ENCODE measurements at places on chromosomes 2 and 18.

DNA sequence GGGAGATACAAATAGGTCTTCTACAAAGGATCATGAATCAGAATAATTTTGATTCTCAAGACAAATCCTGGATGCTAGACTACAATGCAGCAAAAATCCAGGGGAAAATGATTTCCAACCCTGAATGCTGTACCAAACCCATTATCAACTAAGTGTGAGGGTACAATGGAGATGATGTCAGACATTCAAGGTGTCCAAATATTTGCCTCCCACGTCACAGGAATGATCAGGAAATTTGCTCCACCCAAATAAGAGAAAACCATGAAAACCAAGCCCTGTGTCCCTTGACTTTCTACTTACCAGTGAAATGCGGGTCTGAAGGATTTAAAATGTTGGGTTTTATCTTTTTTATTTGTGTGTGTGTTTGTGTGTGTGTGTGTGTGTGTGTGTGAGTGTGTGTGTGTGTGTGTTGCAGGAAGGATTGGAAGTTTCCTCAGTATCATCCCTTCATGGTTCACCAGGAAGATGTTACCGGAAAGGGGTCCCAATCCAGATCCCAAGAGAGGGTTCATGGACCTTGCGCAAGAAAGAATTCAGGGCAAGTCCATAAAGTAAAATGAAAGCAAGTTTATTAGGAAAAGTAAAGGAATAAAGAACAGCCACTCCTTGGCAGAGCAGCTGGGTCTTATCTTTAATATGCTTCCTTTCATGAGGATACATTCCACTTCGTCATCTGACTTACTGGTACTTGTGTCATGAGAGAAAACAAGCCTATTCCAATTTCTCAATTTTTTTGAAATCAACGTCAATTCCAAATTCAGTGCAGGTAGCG, 61.1 kb upstream of the ID2 start:
- DNase-seq = no peak

GRCh38 chr2:188576651-188577050, 285.0 kb downstream of the GULP1 start:
- DNase-seq = no peak

GRCh38 chr2:138507267-138507666, 5.7 kb downstream of the SPOPL start:
- DNase-seq = no peak

DNA sequence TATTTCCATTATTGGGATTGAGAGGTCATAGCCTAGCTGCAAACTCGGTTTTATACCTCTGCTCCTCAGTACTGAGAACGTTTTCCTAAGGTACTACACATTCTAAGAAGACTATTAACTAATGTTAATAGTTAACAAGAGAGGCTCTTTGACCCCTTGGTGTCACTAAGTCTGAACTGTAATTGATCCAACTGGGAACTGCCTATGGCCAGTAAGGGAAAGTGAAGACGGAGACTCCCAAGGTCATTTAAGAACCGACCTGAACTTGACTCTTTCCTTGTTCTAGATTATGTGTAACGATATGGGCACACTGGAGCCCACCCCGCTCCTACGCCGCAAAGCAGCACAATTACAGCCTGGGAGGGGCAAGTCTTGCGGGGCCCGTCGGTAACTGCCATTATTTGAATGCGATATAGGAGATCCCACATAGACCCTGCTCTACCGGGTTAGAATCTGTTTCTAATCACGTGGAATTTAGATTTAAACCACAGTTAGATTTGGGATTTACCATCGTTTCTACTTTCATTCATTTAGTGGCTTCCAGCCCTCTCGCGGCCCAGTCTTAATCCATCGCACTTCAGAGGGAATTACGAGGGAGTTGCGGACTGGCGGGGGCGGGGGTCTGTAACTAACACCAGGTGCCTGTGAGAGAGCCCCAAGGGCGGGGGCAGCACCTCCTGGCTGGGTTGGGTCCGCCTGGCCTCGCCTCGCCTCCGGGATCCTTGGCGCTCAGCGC, 84.1 kb upstream of the EPB41L3 start:
- DNase-seq = no peak

GRCh38 chr2:227349989-227350612, 25.1 kb downstream of the MFF start:
- no peak for DNase-seq

DNA sequence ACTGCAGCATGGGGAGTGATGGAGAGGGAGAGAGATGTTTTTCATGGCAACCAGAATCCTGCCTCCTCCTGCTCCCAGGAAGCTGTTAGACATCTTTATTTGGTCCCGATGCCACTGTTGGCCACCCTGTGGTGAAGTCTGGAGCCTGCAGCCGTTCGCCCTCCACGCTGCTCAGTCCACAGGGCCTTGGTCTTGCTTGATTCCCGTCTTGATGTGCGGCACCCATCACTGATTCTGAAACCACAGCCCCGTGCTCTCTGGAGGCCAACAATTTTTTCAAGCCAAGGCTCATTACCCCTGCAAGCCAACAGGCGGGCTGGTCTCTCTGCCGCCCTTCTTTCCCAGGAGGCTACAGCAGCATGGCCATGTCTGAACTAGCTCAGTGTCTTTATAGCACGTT, 24.5 kb downstream of the SIGLEC15 start:
- no peak for DNase-seq

DNA sequence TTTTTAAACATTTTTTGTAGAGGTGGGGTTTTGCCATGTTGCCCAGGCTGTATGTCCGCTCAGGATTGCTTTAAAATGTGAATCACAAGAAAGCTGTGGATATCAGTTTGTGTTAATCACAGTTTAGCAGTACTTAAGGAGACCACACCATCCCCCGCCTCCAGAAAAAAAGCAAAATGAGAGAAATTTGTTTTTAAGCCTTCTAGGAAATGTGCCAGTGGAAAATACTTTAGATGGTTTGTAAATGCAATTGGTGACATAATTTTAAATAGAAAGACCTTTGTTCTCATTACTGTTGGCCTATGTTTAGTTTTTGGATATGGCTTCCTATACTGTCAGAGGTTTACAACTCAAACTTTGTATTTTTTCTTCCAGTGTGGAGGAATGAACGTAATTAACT, 27.0 kb downstream of the GCA start:
- DNase-seq = no peak

DNA sequence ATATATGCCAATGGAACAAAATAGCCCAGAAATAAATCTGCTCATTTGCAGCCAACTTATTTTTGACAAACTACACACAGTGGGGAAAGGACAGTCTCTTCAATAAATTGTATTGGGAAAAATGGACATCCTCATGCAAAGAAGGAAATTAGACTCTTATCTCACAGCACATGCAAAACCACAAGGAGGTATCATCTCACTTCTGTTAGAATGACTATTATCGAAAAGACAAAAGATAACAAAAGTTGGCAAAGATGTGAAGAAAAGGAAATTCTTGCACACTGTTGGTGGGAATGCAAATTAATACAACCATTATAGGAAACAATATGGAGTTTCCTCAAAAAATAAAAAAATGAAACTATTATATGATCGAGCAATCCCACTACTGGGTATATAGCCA, 16.3 kb upstream of the WDR75 start:
- DNase-seq = no peak

DNA sequence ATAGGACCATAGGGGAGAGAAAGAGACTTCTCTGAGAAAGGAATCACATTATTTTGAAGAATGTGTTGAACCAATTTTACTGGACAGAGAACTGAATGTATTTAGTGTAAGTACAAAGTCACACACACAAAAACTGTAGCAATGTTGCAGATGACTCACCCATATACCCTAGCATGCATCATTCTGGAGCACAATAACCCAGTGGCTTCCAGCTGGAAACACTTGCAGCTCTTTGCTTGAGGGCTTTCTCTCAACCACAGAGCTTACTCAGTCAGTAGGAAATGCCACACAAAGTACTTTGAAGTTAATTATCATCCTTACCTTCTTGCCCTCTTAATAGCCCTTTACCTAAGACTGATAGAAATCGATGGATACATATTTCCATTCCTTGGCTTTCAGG, 760.0 kb upstream of the FSHR start:
- no peak for DNase-seq

DNA sequence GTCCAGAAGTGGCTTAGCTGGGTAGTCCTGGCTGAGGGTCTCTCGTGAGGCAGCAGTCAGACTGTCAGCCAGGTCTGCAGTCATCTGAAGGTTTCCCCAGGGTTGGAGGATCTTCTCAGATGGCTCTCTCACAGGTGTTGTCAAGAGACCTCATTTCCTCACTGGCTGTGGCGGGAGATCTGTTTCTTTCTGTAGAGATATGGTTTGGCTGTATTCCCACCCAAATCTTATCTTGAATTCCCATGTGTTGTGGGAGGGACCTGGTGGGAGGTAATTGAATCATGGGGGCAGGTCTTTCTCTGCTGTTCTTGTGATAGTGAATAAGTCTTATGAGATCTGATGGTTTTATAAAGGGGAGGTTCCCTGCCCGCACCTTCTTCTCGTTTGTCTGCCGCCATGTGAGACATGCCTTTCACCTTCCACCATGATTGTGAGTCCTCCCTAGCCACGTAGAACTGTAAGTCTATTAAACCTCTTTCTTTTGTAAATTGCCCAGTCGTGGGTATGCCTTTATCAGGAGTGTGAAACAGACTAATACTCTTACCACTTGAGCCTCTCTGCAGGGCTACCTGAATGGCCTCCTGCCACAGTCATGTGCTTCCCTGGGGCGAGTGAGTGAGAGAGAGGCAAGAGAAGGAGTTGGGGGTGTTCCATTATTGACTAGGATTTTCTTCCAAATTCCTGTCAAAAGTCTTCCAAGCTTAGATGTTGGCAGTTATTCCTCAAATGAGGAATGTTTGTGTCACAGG, 23.6 kb downstream of the MALT1 start:
- DNase-seq = no peak

GRCh38 chr2:236614551-236614950, 44.9 kb downstream of the ACKR3 start:
- no peak for DNase-seq

- DNase-seq = no peak
Measured at GRCh38 chr2:108571286-108571685, 37.0 kb downstream of the LIMS1 start.

DNA sequence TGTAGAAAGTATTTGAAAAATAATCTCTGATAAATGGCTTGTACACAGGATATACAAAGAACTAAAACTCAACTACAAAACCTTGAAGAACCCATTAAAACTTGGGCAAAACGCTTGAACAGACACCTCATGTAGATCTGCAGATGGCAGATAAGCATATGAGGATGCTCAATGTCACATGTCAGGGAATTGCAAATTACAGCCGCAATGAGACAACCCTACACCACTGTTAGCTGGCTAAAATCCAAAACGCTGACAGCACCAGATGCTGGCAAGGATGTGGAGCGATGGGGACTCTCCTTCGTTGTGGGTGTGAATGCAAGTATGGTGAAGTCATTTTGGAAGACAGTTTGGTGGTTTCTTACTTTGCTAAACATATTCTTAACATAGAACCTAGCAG, 53.7 kb downstream of the SNTG2 start:
- DNase-seq = no peak

- no peak for DNase-seq
Measured at GRCh38 chr2:138279871-138280270, 221.7 kb upstream of the SPOPL start.

DNA sequence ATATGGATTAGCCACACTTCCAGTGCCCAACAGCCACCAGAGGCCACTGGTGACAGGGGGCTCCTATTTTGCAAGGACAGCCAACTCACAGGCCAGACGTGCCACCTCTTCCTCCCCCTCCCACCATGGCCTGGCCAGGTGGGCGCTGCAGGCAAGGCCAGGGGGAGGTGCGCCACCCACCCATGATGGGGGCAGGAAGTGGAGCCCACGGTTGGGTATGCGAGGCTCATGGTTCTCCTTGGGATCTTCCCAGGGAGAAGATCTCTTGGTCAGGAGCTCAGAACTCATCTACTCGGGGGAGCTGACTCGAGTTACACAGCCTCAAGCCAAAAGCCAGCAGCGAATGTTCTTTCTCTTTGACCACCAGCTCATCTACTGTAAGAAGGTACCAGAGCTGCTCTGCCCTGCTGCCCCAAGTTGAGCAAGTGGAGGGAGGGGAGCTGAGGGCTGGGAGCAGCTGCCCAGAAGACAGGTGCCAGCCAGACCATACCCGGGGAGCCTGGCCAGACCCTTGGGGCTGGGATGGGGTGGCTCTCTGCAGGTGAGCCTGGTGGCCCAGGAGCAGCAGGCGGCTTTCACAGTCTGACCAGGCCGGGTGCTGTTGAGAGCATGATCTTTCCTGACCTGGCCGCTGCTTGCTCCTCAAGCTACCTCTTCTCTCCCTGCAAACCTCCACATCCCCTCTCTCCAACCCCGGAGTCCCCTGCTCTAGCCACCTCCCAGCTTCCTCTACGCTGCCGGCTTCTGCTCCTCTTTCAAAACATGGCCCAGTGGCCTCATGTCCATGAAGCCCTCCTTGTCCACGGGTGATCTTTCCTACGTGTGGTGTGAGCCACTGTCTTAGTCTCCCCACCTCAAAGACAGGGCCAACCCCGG, 49.8 kb downstream of the FAM168B start:
- DNase-seq = no peak

DNA sequence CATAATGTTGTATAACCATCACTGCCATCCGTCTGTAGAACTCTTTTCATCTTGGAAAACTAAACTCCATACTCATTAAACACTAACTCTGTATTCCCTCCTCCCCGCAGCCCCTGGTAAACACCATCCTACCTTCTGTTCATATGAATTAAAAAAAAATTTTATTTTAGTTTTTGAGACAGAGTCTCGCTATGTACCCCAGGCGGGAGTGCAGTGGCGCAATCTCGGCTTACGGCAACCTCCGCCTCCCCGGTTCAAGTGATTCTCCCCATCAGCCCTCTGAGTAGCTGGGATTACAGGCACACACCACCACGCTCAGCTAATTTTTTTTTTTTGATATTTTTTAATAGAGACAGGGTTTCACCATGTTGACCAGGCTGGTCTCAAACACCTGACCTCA, 52.9 kb downstream of the RRM2 start:
- no peak for DNase-seq

DNA sequence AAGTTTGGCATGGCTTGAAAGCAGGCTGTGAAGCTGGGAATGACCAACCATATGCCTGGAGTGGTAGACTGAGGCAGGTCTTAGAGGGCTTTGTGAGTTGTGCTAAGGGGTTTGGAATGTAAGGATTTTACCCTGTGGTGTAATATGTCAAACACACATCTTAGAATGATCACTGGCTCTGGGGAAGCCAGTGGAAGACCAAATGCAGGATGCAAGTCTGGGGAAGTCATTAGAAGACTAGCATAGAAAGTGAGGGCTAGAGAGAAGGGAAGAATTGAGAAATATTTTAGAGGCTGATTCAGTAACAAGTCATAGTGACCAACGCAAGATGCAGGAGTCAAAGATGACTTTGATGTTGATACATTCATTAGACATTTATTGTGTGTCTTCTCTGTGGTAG, 3.5 kb upstream of the FHOD3 start:
- no peak for DNase-seq

DNA sequence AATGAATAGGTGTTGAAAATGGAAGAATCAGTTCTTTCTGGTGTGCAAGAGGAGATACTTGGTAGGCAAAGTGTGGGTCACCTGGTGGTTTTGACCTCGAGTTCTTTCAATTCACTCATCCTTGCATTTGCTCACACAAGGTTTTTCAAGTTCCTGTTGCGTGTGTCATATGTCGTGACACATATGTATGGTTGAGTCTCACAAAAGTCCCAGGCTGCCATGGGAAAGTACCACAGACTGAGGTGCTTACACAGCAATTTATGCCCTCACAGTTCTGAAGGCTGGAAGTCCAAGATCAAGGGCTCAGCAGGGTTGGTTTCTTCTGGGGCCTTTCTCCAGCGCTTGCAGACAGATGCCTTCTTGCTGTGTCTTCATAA, 64.4 kb downstream of the NCK2 start:
- DNase-seq = no peak
